ENCODE measurements at places on chromosomes 1 and 21.

GRCh38 chr1:32770741-32771548 is 46.2 kb downstream of the YARS1 start:
- no peak for DNase-seq

DNA sequence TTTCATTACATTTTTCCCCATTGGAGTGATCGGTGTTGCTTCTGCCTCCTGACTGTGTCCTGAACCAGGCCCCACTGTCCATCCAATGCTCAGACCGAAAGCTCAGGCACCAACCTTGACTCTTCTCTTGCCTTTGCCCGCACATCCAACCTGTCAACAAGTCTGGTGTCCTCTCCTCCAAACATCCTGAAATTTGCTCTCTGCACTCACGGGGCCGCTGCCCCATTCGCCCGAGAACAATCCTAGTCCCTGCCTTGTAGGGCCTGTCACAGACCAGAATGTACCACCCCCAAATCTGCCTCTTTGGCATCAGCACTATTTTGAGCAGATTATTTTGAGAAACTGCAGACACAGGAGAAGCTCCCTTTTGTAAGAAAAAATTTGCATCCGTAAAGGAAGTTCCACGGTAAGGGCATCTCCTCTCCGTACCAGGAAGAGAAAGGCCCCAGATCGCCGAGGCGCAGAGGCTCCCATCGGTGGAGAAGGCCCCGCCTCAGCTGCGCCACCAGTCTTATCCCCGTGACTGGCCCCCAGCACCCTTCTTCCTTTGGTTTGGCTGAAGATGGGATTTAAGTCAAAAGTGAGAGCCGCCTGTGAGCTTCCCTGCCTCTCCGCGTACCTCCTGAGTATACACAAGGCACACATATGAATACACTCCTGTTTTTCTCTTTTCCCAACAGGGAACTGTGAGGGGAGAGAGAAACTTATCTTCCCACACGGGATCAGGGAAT is 7.1 kb downstream of the MORN1 start:
- DNase-seq: no peak

- DNase-seq: no peak
Observed at GRCh38 chr1:79667848-79668696, 661.5 kb upstream of the ADGRL4 start.

- DNase-seq: peak; percentile 94
Observed at GRCh38 chr1:222043444-222044292, 301.8 kb upstream of the DUSP10 start.

GRCh38 chr1:21763236-21763635 is 19.7 kb downstream of the USP48 start:
- DNase-seq: no peak

- DNase-seq: no peak
Observed at GRCh38 chr1:169009666-169010065, 96.8 kb upstream of the ATP1B1 start.

- DNase-seq: no peak
Observed at GRCh38 chr1:32888134-32888533, 1.8 kb downstream of the HPCA start.

- DNase-seq: no peak
Observed at GRCh38 chr1:33323663-33324477, 3.0 kb upstream of the A3GALT2 start.

- no peak for DNase-seq
Observed at GRCh38 chr1:74592580-74593355, 80.4 kb upstream of the LRRC53 start.

- DNase-seq: no peak
Observed at GRCh38 chr1:12251442-12251841, 21.6 kb downstream of the VPS13D start.

GRCh38 chr1:221532071-221532773 is 209.7 kb downstream of the DUSP10 start:
- DNase-seq: no peak

DNA sequence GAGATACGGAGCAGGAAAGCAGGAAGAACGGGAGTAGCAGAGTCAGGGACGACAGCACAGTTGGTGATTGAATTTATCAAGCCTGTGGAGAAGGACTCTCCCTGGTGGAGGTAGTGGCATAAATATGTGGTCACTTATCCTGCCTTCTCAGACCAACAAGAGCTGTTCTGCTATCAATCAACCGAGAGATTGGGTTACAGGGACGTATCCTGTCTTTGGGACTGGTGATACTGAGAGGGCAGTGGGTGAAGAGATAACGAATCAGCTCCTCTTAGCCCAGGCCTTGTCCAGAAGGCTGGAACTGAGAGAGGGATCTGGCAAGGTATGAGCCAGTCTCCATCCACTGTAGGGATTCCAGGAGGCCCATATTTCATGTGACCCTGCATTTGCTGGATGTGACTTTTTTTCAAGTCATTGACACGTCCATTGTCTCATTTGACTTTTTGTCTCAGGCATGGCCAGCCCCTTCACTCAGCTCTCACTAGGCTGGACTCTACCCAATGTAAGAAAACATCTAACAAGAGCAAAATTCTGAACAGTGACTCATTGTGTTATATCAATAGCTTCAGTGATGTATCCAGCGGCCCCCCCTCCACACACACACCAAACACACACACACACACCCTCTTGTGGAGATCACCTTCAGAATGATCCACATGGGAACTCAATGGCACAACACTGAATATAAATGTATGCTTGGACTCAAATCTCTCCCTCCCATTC is 11.3 kb downstream of the C1orf116 start:
- DNase-seq: no peak

- DNase-seq: no peak
Observed at GRCh38 chr1:42176902-42177519, 12.5 kb upstream of the GUCA2A start.

- no peak for DNase-seq
Observed at GRCh38 chr1:12129624-12130023, 37.2 kb upstream of the TNFRSF1B start.

DNA sequence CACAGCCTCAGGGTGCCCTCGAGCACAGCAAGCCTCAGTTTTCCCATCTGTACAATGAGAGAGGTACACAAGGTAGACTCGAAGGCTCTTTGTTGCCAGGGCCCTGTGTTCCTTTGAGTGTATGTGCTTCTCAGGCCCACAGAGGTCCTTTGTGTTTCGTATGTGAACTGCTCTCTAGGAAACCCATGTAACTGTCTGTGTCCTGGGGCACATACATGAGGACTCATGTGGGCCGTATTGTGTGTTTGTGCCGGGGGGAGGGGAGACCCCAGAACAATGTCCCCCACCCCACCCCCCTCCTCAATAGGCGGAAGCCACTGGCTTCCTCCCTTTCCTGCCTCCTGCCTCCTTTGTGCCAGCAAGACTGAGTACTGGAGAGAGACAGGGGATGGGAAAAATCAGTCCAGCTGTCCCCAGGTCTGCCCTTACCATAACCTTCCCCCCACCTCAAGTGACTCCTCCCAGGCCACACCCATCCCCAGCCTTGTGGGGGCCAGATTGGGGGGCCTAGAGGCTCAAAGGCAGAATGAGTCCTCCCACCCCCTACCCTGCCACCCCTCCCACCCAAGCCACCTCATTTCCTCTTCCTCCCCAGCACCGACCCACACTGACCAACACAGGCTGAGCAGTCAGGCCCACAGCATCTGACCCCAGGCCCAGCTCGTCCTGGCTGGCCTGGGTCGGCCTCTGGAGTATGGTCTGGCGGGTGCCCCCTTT is at the start of gene TIE1:
TIE1 (plus strand) TSS at position 605 of the 717 bp plus-strand sequence; CDS start at position 695, 90 bp downstream.
- DNase-seq: no peak

DNA sequence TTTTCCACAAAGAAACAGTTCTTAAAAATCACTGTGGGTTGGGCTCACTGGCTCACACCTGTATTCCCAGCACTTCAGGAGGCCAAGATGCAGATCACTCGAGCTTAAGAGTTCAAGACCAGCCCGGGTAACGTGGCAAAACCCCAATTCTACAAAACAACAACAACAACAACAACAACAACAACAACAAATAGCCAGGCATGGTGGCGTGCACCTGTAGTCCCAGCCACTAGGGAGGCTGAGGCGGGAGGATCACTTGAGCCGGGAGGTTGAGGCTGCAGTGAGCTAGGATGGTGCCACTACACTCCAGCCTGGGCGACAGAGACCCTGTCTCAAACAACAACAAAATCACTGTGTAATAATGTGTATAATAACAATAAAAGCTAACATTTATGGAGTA is 40.8 kb downstream of the CDCP2 start:
- no peak for DNase-seq

DNA sequence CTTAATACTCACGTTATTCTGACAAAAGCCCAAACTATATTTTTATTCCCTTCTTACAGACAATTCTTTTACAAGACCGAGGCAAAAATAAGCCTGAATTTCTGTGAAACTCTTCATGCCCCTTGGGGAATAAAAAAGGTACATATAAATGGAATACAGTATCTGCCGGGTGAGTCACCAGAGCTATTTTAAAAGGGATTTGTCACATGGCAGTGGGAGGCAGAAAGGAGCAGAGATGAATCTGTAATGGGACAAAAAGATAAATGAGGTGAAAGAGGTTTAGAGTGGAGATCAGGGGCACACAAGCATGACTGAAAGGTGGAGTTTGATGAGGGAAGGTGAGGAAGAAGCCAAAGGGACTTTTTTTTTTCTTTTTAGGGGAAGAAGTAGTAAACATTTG is 8.8 kb downstream of the XCL1 start:
- no peak for DNase-seq

DNA sequence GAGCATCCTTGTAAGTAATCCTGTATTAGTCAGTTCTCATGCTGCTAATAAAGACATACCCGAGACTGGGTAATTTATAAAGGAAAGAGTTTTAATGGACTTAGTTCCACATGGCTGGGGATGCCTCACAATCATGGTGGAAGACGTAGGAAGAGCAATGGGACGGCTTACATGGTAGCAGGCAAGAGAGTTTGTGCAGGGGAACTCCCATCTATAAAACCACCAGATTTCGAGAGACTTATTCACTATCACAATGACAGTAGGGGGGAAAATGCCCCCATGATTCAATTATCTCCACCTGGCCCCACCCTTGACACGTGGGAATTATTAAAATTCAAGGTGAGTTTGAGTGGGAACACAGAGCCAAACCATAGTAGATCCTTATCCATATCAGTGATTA is 124.7 kb downstream of the HIVEP3 start:
- no peak for DNase-seq

DNA sequence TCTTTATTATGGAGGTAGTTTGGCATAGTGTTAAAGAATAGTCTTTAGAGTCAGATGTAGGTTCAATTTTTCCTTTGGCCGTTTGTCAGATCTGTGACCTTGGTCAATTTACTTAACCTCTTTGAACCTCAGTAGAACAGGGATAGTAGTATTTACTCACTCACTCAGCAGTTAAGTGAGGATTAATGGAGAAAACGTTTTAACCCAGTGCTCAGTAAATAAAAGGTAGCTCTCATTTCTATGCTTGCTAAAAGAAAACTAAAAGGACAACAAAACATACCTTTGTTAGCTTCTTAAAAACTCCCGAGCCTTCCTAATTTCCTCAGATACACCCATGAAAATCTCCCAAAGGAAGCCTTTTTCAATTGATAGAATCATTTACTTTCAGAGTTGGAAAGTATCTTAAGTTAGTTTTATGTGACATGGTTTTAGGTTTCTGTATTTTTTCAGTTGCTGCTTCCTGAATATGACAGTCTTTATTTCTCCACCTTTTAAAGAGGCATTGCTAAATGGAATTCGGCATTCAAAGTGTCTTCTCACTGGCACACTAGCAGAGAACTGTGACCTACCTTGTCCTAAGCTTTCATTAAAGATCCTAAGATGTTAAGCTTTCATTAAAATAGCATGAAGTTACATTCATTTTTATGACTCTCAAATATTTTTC is 7.8 kb downstream of the ABCD3 start:
- no peak for DNase-seq

GRCh38 chr1:91325456-91325855 is 79.2 kb downstream of the HFM1 start:
- DNase-seq: no peak

- no peak for DNase-seq
Observed at GRCh38 chr1:13228343-13228781, 2.4 kb upstream of the PRAMEF18 start.

All from fibroblast of skin of left quadriceps (primary cell).